ENCODE measurements at places on chromosomes 12 and 14. TPM values are rescaled to one million over a fixed set of nuclear protein-coding genes. Genes with fewer than 3 reads are reported as not detected.

LRTM2 gene
- total RNA-seq = not detected

- no peak for DNase-seq
Observed at GRCh38 chr12:9509464-9510161, 98.1 kb downstream of the KLRB1 start.

RPS6KA5 gene
- total RNA-seq = 22.1 TPM

DNA sequence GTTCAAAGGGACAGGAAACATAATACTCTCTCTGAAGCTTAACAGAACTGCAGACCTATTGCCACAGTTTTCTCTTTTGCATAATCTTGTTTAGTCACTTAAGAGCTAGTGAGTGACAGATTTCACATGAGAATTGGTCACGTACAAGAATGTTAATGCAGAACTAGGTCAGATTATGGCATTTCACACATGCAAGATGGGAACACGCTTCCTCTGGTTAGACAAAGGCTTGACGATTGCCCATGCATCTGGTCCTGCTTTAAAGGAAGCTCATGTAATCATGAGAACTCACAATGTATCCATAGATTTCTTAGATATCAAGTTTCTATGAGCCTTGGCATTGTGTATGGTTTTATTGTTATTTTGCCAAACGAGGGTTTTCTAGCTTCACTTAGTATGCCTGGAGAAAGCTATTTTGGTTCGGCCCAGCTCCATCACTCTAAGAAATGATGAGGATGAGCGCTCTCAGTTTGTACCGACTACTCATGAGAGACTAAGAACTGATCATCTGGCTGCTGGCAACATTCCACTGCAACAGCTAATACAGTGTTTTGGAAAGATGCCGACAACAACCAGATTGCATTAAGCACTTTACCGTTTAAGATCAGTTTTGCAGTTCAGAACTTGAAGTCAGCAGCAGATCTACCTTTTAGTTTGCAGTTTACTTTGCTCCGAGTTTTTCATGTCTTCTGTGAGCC is 380.0 kb downstream of the DIO2 start:
- no peak for DNase-seq

MYH6 gene
- total RNA-seq = not detected

Measured in left colon (tissue), 2 donors.